ENCODE measurements at places on chromosomes 5 and 9. TPM values are rescaled to one million over a fixed set of nuclear protein-coding genes. Genes with fewer than 3 reads are reported as not detected.
A peak's percentile ranks its signal among the peaks of the same experiment; 100 is the strongest.

DNA sequence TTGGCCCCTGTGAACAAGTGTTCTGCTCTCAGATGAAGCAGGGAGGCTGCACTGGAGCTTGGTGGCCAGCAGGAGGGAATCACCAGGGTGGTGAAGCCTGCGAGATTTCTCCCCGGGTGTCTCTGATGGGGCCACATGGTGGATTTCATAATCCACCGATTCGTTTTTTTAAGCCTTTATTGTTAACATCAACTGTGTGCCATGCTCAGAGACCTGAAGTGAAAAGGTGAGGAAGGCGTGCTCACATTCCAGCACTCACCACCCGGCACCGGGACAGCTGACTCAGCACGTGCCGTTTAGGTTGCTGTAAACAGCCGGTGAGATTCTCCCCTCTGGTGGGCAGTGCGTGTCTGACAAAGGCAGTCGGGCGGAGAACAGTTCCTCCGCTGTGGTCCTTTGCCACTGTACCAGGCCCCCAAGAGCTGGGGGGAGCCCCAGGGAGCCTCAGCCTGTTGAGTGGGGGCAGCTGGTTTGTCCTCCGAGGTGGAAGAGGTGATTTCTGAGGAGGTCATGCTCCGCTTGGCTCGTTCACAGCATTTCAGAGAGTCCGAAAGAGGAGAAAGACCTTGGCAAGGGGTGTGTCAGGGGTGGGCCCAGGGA, 12.7 kb upstream of the AHRR start:
- no peak overlapping the region for H3K27ac ChIP-seq
- no peak for DNase-seq
- H3K27me3 ChIP-seq: no peaks in the 10 kb centered on the region

DNA sequence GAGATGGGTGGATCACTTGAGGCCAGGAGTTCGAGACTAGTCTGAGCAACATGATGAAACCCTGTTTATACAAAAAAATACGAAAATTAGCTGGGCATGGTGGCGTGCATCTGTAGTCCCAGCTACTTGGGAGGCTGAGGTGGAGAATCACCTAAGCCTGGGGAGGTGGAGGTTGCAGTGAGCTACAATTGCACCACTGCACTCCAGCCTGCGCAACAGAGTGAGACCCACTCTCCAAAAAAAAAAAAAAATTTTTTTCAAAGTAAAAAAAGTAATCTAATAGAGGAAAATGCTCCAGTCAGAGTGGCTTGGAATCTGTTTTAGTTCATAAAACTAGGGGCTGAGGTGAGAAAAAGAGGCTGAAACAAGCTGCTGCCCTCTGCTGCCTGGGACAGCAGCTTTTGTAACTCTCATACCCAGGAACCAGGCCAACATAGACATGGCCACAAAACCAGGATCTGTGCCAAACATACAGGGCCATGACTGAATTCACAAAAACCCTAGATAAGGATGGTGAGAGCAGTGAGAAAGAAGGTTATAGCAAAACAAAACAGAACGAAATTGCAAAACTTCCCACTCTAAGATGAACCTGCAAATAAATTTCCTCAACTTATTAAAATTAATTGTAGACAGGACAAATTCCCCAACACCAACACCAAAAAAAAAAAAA, 13.1 kb upstream of the DCAF12 start:
- DNase-seq: no peak
- H3K4me3 ChIP-seq: no peak overlapping the region
- no peaks in the 10 kb centered on the region for H3K36me3 ChIP-seq
- H3K27ac ChIP-seq: no peak overlapping the region
- H3K4me1 ChIP-seq: no peaks in the 10 kb centered on the region
- H3K27me3 ChIP-seq: no peaks in the 10 kb centered on the region

- H3K36me3 ChIP-seq: no peaks in the 10 kb centered on the region
- no peak overlapping the region for H3K27ac ChIP-seq
- H3K27me3 ChIP-seq: no peaks in the 10 kb centered on the region
- DNase-seq: no peak
- no peak overlapping the region for H3K4me3 ChIP-seq
- no peaks in the 10 kb centered on the region for H3K4me1 ChIP-seq
These were observed 192.4 kb downstream of the ADAMTSL1 start for GRCh38 chr9:18666348-18666747.

- H3K4me3 ChIP-seq: no peak overlapping the region
- peaks cover 24% of the 10 kb centered on the region for H3K27me3 ChIP-seq
- peaks cover 18% of the 10 kb centered on the region for H3K4me1 ChIP-seq
- H3K36me3 ChIP-seq: peaks cover 15% of the 10 kb centered on the region
- H3K27ac ChIP-seq: peak overlapping the region; percentile 52
These were observed 6.0 kb downstream of the PCDHGC5 start for GRCh38 chr5:141494761-141495452.

- DNase-seq: peak; percentile 86
- no peak overlapping the region for H3K27ac ChIP-seq
- H3K27me3 ChIP-seq: no peaks in the 10 kb centered on the region
- H3K4me3 ChIP-seq: no peak overlapping the region
- no peaks in the 10 kb centered on the region for H3K36me3 ChIP-seq
- peaks cover 43% of the 10 kb centered on the region for H3K4me1 ChIP-seq
These were observed 62.7 kb downstream of the SEMA4D start for GRCh38 chr9:89435071-89435823.

DNA sequence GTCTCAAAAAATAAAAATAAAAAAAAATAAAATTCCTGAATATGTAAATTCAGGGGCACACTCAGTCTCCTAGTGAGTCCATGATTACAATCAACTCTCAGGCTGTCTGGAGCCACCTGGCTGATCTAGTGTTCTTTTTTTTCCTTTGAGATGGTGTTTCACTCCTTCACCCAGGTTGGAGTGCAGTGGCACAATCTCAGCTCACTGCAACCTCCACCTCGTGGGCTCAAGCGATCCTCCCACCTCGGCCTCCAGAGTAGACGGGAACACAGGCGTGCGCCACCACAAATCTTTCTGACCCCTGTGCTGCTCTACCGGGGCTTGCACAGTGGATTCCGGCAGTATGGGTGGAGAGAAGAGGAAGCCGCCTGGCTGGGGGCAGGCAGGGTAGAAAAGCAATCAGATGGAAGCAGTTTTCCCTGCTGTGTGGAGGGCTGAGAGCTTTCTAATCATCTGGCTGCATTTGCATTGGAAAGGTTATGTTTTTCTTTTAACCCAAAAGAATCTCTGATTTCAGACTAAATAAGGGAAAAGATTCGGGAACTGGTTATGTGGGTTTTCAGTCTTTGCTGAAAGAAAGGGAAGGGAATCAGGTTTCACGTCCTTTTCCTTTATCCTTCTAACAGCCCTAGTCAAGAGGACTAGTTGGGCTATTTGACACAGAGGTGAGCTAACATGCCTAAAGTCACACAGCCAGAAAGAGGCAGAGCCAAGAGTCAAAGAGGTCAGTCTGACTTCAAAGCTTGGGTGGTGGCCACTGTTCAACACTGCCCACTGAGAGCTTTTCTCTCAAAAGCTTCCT, 26.3 kb upstream of the CORO2A start:
- no peaks in the 10 kb centered on the region for H3K27me3 ChIP-seq
- H3K4me3 ChIP-seq: no peak overlapping the region
- peak overlapping the region; percentile 58 for H3K27ac ChIP-seq
- H3K36me3 ChIP-seq: peaks cover 79% of the 10 kb centered on the region
- no peak for DNase-seq
- H3K4me1 ChIP-seq: peaks cover 16% of the 10 kb centered on the region

GRCh38 chr5:2207416-2208238, 324.9 kb upstream of the IRX4 start:
- H3K27ac ChIP-seq: no peak overlapping the region
- DNase-seq: no peak
- H3K4me1 ChIP-seq: no peaks in the 10 kb centered on the region
- peaks cover 6% of the 10 kb centered on the region for H3K27me3 ChIP-seq
- no peak overlapping the region for H3K4me3 ChIP-seq

- no peak for DNase-seq
- no peaks in the 10 kb centered on the region for H3K36me3 ChIP-seq
- no peak overlapping the region for H3K27ac ChIP-seq
- H3K27me3 ChIP-seq: no peaks in the 10 kb centered on the region
- H3K4me3 ChIP-seq: no peak overlapping the region
These were observed 68.1 kb upstream of the ABL1 start for GRCh38 chr9:130766927-130767307.

- no peaks in the 10 kb centered on the region for H3K36me3 ChIP-seq
- no peak overlapping the region for H3K4me3 ChIP-seq
- no peaks in the 10 kb centered on the region for H3K27me3 ChIP-seq
- no peak for DNase-seq
- no peaks in the 10 kb centered on the region for H3K4me1 ChIP-seq
These were observed 124.0 kb downstream of the ESM1 start for GRCh38 chr5:54861212-54861894.

- H3K27ac ChIP-seq: no peak overlapping the region
- no peak for DNase-seq
- H3K4me1 ChIP-seq: no peaks in the 10 kb centered on the region
- no peaks in the 10 kb centered on the region for H3K36me3 ChIP-seq
- no peak overlapping the region for H3K4me3 ChIP-seq
These were observed 5.7 kb downstream of the MEGF10 start for GRCh38 chr5:127296321-127296720.

- H3K27ac ChIP-seq: no peak overlapping the region
- H3K4me1 ChIP-seq: peaks cover 15% of the 10 kb centered on the region
- no peak for DNase-seq
- H3K27me3 ChIP-seq: no peaks in the 10 kb centered on the region
- no peak overlapping the region for H3K4me3 ChIP-seq
- no peaks in the 10 kb centered on the region for H3K36me3 ChIP-seq
These were observed 317.5 kb downstream of the PIK3R1 start for GRCh38 chr5:68533051-68533450.

DNA sequence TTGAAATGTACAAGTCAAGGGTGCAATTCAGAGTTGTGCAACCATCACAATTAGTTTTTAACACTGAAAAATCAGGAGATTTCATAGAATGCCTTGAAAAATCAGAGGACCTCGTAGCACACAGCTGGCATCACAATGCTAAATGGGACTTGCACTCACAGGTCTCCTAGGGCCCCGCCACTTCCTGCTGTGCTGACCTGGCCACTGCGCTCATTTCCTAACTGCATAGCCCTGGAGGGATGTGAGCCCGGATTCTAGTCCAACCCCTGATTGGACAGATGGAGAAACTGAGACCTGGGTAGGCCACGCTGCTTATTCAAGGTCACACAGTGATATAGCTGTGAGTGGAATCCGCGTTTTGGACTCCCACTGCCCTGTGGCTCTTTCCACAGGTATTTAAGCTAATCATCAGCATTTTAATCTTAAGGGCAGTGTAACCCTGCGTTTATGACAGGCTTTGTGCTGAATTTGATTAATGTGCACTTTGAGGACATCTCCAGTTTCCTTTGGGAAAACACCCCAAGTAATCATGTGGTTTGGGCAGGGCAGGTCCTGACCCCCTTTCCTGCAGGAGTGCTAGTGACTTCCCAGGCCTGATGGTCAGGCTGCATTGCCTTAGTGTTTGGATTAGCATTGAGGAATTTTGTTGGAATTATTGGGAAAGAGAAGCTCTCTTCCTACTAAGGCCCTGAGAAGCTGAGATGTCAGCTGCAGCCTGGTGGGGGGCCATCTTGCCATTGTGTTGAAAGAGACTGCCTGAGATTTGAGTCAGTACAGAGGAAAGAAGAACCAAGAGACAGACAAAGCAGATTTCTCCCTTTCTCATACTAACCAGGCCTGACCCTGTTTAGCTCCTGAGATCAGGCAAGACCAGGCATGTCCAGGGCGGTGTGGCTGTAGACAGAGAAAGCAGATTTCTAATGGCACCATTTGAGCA, 36.2 kb downstream of the STC2 start:
- H3K4me3 ChIP-seq: no peak overlapping the region
- peaks cover 3% of the 10 kb centered on the region for H3K4me1 ChIP-seq
- no peaks in the 10 kb centered on the region for H3K36me3 ChIP-seq

GRCh38 chr5:160432196-160432595, 10.5 kb downstream of the PTTG1 start:
- DNase-seq: no peak
- no peaks in the 10 kb centered on the region for H3K36me3 ChIP-seq
- H3K27ac ChIP-seq: no peak overlapping the region
- no peak overlapping the region for H3K4me3 ChIP-seq
- H3K4me1 ChIP-seq: no peaks in the 10 kb centered on the region
- no peaks in the 10 kb centered on the region for H3K27me3 ChIP-seq

DNA sequence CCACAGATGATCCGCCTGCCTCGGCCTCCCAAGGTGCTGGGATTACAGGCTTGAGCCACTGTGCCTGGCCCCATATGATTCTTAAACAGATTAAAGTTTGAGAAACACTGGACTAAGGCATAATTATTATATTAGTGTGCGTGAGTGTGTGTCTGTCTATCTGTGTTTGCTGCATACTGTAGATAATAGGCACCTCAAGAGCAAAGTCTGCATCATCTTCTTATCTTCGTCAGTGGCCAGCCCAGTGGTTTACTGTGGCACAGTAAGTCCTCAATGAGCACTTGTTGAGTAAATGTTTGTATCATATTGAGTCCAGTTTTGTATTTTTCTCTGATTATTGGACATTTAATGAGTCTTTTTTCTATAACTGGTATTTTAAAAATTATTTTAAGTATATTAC, 81.7 kb downstream of the ITGA1 start:
- H3K27ac ChIP-seq: no peak overlapping the region
- no peak for DNase-seq
- peaks cover 7% of the 10 kb centered on the region for H3K4me1 ChIP-seq
- H3K36me3 ChIP-seq: peaks cover 10% of the 10 kb centered on the region
- no peaks in the 10 kb centered on the region for H3K27me3 ChIP-seq

DNA sequence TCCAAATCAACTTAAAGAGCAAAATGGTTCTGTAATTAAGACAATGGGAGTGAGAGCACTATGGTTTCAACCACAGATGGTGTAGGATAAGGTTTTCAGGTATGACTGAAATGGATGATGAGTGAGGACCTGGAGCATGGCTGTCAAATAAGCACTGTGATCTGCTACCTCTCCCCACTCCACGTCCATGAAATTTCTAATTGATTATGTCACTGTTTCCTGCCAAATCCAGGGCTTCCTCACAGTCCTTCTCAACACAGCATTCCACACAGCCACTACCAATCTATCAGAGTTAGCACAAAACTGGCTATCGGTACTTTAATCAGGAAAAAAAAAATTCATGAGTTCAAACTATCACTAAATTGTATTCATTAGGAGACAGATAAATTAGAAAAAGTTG, 420.4 kb upstream of the WWC1 start:
- H3K4me3 ChIP-seq: no peak overlapping the region
- H3K4me1 ChIP-seq: no peaks in the 10 kb centered on the region
- H3K36me3 ChIP-seq: no peaks in the 10 kb centered on the region
- no peak for DNase-seq
- H3K27ac ChIP-seq: no peak overlapping the region
- H3K27me3 ChIP-seq: no peaks in the 10 kb centered on the region

The ARSI gene
- 3.5 TPM for total RNA-seq

The SLC6A18 gene
- total RNA-seq: not detected

The PCDHGC4 gene
- 1.5 TPM for total RNA-seq

The FBLL1 gene
- total RNA-seq: not detected

The TSLP gene
- total RNA-seq: 1.3 TPM

The PROB1 gene
- 0.86 TPM for total RNA-seq

All from lower lobe of right lung (tissue), 2 donors.